ENCODE measurements at places on chromosomes 16 and 17.

DNA sequence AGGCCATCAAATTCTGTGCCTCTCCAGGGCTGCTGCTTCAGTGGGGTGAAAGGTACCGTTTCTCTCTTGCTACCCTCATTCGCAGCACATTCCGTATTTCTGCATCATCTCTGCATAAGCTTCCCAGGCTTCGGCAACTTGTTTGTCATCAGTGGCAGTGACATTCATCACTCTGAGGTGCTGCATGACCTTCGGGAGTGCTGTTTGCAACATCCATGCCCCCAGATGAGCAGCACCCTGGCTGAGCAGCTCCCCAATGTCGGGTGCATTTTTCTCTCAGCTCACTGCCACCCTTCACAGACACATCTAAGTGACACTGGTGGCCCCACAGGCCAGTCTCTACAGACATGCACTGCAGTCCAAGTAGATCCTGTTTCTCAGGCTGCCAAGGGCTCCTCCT is 3.8 kb downstream of the CREBBP start:
- no peak for DNase-seq

GRCh38 chr17:49616601-49617131 is 41.0 kb downstream of the NXPH3 start:
- DNase-seq, result no peak

GRCh38 chr16:30844671-30845449 is 49.0 kb downstream of the BCL7C start:
- peak; percentile 78 for DNase-seq

DNA sequence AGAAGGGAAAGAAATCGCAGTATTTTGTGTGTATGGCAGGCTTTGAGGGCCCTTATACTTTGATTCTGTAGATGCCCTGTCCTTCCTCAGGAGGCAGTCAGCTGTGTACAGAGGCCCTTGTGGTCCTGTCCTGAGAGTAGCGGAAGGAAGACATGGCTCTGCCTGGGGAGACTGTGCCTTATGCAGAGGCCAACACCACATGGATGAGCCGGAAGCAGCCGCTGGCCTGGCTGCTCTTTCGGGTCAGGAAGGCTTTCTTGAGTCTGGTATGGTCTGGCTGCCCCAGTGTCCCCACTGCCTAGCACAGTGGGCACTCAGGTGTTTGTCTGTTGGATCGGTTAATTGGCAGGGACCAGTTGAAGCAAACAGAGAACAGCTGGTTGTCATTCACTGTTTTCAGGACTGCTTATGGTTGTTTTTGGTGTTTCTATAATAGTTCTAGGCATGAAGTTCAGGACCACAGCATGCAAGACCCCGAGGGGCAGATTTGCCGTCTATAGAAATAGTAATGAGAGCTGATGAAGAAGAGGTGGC is 12.4 kb downstream of the USP10 start:
- no peak for DNase-seq

- no peak for DNase-seq
Observed at GRCh38 chr17:34499576-34499975, 79.8 kb upstream of the TMEM132E start.

- no peak for DNase-seq
Observed at GRCh38 chr17:34651402-34651811, 72.0 kb downstream of the TMEM132E start.

DNA sequence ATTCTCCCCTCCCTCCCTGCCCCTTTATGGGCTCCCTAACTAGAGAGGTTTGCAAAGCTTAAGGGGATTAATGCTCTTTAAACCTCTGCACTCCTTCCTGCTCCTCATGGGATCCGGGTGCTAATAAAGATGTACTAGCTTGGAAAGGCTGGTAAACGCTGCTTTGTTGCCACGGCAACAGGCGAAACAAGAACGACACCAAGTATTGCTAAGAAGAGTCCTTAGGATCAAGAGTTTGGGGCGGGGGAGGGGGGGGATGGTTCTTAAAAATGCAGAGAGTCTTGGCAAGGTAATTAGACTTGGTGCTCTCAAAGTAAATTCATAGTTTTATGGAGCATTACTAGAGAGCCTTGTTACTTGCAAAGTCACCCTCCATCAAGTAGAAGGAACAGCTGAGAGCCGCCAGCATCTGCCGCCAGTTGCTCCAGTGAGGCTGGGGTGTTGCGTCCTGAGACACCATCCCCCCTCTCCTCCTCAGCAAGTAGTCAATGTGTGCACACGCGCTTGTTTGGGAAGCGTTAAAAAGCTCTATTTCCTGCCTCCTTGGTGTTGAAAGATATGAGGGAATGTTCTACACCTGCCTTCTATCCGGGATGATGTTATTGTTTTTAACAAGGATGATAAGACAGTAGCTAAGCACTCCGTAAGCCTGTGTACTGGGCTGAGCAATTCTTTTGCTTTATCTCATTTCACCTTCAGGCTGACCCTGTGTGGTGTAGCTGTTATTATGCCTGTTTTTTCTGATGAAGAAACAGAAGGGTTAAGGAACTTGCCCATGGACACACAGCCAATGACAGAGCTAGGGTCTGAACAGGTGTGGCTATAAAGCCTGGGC is 190.9 kb downstream of the CCDC182 start:
- no peak for DNase-seq

DNA sequence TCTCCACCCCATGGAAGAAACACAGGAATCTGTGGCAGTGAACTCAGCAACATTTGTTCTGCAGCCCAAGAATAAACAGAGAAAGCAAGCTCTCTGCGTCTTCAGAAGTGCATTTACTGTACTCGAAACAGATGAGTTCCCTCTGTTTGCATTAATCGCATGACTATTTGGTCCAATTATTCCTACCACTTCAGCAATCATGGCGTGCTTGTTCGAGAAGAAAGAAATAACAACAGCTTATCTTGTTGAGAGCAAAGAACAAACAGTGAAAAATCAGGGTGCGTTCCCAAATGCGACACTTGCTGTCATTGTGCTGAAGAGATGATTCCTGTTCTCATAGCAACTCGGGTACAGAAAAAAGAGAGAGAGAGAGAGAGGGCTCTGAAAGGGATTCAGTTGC is 445.3 kb upstream of the MAF start:
- no peak for DNase-seq

DNA sequence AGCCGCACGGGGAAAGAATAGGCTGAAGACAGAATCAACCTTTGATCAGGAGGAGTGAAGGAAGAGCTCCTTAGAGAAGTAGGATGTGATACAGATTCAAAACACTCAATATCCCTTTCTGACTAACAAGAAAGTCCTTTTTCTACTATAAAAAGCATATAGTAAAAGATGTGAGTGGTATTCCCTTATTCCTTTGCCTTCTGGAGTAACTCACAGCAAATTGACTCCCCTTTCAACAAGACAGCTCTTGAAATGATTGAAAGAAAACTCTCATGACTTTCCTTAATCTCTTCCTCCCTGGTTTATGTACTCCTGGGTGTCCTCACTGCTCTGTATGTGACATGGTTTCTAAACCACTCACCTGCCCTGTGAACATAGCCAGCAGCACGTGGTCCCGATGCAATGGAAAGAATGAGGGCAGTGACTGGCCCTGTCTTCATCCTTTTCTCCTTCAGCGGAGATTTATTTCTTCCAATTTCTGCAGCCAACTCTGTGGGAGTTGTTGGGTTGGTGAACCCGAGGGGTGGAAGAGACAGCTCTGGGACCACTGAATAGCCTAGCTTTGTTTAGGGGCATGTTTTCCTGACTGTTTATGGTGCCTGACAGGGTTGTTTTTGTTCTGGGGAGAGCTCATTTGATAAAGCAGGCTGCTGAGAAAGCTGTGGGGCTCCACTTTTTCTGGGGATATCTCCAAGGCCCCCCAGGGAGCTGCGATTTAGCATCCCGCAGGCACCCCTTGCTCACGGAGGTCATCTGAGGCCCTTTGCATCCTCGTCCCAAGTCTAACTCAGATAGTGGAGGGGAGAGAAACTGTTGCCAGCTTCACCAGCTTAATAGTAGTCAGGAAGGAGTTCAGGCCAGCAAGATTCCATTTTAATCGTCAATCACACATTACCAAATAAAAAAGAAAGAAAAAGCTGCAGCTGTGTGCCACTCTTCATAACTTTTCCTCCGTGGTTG is 46.7 kb downstream of the MAP2K6 start:
- no peak for DNase-seq

- DNase-seq, result no peak
Observed at GRCh38 chr16:50198802-50199403, 45.8 kb downstream of the TENT4B start.

GRCh38 chr16:73289232-73289631 is 241.3 kb upstream of the ZFHX3 start:
- no peak for DNase-seq

- no peak for DNase-seq
Observed at GRCh38 chr17:60627124-60627523, 27.1 kb downstream of the PPM1D start.

DNA sequence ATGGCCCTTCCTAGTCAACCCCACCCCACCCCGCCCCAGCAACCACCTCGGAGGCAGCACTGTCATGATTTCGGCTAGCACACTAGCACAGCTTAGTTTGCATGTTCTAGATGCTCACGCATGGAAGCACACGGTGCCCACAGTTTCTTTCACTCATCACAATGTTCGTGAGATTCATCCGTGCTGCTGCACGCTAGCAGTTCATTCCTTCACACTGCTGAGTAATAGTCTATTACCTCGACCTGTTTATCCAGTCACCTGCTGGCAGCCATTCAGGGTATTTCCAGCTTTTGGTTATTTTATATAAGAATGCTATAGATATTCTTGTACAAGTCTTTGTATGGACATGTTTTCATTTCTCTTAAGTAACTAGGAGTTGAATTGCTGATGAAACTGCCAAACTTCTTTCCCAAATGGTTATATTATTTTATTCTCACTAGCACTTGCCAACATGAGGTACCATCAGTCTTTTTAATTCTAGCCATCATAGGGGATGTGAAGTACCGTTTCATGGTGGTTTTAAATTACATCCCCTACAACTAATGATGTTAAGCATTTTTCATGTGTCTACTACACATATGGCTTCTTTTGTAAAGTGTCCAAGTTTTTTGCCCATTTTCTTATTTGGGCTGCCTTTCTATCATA is 75.7 kb downstream of the CYTH1 start:
- no peak for DNase-seq

GRCh38 chr17:40450175-40450574 is 6.9 kb downstream of the IGFBP4 start:
- peak; percentile 13 for DNase-seq

DNA sequence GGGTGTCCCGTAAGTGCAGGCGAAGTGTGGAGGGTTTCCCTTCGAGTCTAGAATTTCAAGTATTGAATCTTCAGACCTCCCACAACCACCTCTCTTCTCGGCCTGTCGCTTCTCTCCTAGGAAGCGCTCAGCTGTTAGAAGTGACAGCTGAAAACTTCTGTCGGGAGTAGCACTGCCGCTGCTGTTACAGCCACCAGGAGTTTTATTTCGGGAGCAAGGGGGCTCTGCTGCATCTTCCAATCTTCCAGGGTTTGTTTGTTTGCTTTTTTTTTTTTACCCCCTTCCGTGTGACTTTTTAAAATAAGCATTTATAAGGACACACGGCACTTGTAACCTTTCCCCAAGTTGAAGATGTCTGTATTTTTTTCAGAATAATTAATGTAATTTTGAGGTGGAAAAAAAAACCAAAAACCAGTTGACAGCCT is 767 bp downstream of the RPS6KB1 start:
- no peak for DNase-seq

Measured in activated T-cell treated with anti-CD3 and anti-CD28 coated beads for 4 hours (primary cell).